ENCODE measurements at places on chromosomes 16 and 17.
A peak's percentile ranks its signal among the peaks of the same experiment; 100 is the strongest.

DNA sequence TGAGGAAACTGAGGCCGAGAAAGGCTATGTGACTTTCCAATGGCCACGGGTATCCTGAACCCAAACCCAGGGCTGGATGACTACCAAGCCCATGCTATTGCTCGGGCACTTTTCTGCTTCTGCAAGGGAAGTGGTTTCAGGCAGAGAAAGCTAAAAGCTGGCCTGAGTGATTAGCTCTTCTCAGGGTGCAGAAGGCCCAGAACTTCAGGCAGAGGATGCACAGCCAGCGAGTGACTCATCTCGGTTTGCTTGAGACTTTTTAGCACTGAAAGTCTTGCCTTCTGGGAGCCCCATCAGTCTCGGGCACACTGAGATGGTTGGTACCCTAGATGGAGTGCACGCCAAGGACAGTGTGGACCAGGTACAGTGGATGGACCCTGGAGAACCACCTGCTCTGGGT lies 129.5 kb upstream of the SDK2 start:
- DNase-seq = peak; percentile 14

- DNase-seq = no peak
These were observed 117.4 kb downstream of the HIC1 start for GRCh38 chr17:2172077-2172851.

DNA sequence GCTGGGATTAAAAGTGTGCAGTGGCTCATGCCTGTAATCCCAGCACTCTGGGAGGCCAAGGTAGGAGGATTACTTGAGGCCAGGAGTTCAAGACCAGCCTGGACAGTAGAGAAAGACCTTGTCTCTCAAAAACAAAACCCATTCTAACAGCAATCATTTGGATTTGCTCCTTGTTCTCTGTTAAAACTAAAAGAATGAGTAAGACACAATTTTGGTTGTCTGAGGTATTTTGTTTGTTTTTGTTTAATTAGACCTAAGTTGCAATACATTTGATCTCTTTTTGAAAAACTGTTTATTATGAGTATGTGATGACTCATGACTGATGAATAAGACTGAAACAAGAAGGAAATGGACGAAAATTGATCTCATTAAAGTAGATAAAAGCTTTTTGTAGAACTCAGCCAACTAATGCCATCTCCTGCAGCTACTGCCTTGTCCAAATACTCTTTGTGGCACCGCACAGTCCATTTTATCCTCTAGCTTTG lies 29.0 kb downstream of the GLG1 start:
- no peak for DNase-seq

DNA sequence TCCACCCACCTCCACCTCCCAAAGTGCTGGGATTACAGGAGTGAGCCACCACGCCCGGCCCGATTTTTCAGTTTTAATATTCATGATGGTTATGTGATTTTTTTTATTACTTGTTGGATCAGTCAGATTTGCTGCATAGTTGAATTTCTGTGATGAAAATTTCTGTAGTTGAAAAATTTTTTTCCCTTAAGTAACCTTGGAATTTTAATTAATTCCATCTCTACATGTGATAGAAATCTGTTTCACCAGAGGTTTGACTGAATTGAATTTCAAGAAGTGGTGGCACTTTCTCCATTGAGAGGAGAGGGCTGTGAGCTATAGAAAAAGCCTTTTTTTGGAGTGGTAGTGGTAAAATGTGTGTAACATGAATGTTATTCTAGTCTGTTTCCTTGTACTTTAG lies 24.7 kb downstream of the WIPF2 start:
- DNase-seq = no peak

DNA sequence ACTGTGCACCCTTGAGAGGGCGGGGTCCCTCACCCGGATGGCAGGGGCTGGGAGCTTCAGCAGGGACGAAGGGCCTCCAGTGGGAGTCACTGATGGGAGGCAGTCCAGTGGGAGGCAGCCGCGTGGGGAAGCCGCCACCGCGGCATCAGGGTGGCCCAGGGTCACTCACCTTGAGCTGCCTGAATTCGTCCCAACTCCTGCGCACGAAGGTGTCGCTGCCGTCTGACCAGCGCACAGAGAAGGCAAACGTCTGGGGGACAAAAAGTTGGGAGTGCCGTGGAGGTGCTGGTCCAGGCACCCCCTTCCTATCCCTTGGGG lies 540 bp downstream of the NOXO1 start:
- no peak for DNase-seq

Measured in activated gamma-delta T cell treated with Interleukin-2 at 50 U/mL for 16 hours (primary cell).